Caudate nucleus (tissue), 63 donors: ENCODE measurements at places on chromosomes 2 and 18.
A peak's percentile ranks its signal among the peaks of the same experiment; 100 is the strongest.

DNA sequence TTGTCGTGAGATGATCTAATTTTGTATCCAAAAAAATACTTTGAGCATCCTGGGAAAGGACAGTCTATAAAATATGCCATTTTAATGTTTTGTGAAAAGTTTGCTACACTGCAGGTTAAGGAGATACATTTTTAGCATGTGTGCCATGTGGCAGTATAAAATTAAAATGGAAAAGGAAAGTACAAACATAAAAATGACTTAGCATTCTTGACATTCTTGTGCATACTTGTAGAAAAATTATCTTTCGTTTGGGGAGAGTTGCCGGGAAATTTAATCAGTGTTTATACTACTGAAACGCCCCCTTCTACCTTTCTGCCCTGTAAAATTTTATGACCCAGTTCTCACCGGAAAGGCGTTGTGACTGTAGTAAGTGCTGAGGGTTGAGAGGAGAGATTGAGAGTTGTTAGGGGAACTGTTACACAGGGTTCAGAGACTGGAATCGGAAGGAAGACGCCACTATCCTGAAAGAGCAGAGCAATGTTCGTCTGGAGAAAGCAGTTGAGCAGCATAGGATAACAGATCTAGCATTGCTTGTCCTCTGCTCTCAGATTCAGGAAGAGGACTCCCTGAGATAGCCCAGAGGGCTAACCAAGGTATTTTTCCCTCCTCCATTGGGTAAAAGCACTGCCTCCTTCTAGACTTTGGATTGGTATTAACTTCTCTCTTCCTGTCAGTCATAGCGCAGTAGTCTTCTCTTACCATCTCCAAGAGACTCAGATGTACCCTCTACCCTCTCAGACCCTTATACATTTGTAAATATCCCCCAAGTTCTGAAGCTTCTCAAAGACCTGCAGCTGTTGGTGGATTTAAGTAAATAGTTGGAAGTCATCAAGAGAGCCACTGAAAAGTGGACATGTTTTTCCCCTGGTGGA lies 2.7 kb downstream of the CDH20 start:
- peak; percentile 10 for DNase-seq

GRCh38 chr2:241048149-241048948 lies 49.9 kb downstream of the SNED1 start:
- DNase-seq, result no peak

- DNase-seq, result no peak
Measured at GRCh38 chr2:36456227-36457175, 100.9 kb downstream of the CRIM1 start.

GRCh38 chr2:54572636-54573536 lies 116.8 kb downstream of the SPTBN1 start:
- DNase-seq, result no peak

DNA sequence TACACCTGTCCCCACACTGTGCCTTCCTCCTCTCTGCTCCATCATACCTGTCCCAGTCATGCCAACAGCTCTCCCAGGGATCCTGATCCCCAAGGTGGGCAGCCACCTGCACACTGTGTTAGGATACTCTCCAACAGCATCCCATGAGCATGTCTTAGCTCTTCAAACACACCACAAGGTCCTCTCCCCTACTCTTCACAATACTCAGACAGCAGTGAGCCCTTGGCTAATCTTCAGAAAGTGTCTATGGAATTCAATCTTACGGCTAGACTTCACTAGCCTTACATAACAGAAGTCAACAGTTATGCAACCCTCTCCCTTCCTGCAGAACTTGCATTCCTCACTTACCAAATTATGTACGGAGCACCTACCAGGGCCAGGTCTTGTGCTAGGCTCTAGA lies 79.9 kb downstream of the MYO5B start:
- no peak for DNase-seq

- DNase-seq, result no peak
Measured at GRCh38 chr2:31539505-31539904, 41.2 kb downstream of the SRD5A2 start.

DNA sequence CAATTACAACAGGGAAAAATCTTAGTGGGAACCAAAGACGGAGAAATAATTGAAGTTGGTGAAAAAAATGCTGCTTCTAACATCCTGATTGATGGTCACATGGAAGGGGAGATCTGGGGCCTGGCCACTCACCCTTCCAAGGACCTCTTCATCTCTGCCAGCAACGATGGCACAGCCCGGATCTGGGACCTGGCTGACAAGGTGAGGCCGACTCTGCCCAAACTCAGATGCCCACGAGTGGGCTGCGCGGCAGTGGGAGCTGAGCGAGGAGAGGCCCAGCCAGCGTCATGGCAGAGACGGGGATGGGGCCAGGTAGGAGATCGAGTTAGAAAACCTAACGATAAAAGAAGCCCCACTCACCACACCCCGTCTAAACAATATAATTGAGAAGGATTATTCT lies 87.7 kb downstream of the RTN4 start:
- DNase-seq, result no peak

DNA sequence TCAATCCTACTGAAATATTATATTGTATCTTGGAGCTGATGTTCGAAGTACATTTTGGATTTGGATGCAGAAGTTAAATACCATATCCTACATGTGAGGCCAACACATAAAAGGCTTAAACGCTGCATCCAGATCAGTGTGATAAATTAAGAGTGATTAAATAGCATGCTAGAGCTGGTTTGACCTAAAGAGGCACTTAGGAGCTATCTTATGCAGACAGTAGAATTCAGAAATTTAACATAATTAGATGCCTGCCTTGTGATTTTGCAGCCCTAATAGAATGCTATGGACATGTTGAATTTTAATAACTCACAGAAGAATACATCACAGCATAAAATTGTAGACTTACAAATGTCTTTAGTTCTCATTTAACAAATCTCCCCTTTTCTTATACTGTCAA lies 501.2 kb upstream of the LINC00305 start:
- DNase-seq, result no peak

DNA sequence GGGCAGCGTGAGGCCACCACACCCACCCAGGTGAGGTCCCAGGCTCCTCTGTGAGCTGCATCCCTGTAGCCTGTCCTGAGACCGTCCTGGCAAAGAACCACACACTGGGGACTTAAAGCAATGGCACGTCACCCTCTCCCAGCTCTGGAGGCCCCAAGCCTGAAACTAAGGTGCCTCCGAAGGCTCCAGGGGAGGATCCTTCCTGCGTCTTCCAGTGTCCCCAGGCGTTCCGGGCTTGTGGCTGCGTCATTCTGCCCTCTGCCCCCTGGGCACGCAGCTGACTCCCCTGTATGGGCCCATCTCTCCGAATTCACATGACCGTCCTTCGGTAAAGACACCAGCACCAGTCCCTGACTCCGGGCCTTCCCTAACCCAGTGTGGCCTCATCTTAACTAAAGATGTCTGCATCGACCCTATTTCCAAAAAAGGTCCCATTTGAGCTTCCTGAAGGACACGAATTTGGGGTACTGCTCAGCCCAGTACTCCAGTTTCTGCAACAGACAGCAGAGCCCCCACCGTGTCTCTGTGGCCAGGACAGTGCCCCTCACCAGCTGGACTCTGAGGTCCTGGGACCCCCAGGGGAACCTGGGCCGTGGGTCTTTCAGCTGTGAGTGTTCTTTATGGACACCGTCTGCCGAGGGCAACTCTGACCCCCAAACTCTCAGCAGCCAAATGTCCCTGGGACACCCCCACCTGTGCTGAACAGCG lies 75.2 kb upstream of the CTDP1 start:
- DNase-seq, result no peak

- DNase-seq, result no peak
Measured at GRCh38 chr18:37529863-37530262, 35.7 kb downstream of the CELF4 start.

DNA sequence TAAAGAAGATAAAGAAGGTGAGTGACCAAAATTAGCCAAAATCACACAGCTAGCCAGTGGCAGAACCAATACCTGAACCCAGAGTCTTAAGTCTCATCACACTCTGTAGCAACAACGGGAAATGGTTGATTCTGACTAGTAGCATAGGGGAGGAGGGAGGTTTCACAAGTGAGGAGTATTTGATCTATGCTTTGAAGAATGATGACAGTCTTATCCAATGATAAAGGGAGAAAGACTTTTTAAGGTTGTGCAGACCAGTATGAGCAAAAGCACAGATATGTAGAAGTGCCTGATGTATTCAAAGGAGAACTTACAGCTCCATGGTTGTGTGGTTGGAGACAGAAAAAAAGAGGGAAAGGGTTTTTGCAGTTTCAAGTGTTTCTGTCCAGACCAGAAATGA lies 50.7 kb upstream of the LINC00305 start:
- no peak for DNase-seq

DNA sequence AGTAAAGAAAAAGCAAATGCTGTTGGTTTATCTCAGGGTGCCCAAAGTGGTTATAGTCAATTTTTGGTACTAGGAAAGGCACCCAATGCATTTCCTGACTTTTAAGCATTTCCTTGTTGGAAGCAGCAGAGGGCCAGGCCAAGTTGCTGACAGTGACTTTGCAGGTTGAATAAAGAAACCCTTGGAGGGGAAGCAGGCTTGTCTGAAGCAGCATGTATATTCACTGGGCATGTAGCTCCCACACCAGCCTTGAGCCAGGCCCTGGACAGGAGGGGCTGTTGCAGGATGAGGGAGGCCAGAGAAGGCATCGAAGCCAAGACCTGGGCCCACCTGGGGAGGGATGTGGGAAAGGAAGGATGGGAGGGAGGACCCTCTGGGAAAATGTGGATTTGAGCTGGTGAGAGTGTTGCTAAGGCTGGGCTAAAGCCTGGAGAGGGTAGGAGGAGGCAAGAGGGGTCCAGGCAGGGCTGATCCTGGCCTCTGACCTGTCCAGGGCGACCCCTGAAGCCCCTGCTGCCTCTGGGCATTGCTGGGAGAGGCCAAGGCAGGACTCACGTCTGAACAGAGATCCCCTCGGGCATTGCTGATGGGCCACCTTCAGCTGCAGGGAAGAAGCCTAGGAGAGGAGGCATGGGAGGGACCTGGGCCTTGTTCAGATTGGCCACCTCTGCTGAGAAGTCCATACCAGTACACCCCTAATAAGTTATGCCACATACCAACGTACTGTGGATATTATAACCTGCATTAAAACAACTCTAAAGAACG lies 79.6 kb downstream of the STPG4 start:
- DNase-seq, result no peak

- no peak for DNase-seq
Measured at GRCh38 chr2:142872882-142873724, 4.4 kb upstream of the KYNU start.

DNA sequence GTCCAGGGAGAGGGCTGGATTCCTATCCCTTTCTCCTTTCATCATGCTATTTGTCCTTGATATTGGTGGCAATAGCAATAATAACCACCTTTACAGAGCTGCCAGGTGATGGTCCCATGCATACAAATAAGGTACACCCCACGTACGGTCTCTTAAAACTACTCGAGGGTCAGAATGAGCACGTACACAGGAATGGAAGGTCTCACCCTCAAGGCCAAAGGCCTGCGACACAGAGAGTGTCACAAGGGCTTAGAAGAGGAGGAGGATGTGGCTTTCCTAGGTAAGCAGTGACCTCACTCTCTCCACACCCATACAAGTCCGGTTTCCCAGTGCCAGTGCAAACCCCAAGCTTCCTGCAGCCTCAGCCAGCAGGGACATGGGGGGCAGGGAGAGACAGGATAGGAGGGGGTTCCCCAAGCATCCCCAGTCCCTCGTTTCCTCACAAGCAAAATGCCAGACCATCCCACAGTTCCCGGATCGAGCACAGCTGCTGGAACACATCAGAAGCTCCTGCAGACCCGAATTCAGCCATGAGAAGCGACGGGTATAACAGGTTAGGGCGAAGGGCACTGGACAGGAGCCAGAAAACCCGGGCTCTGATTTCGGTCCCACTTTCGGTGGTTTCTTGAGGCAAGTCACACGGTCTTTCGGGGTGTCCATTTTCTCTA lies 49.2 kb downstream of the PLB1 start:
- DNase-seq, result no peak

GRCh38 chr2:202541137-202541536 lies 93.6 kb upstream of the FAM117B start:
- no peak for DNase-seq

- no peak for DNase-seq
Measured at GRCh38 chr2:158120102-158120501, 18.4 kb downstream of the UPP2 start.

- no peak for DNase-seq
Measured at GRCh38 chr2:174546519-174547506, 50.8 kb downstream of the WIPF1 start.

GRCh38 chr2:226427538-226428307 lies 371.9 kb downstream of the IRS1 start:
- no peak for DNase-seq

GRCh38 chr18:37432436-37433195 lies 133.0 kb downstream of the CELF4 start:
- DNase-seq, result no peak

GRCh38 chr2:178905261-178905660 lies 98.0 kb upstream of the TTN start:
- no peak for DNase-seq

DNA sequence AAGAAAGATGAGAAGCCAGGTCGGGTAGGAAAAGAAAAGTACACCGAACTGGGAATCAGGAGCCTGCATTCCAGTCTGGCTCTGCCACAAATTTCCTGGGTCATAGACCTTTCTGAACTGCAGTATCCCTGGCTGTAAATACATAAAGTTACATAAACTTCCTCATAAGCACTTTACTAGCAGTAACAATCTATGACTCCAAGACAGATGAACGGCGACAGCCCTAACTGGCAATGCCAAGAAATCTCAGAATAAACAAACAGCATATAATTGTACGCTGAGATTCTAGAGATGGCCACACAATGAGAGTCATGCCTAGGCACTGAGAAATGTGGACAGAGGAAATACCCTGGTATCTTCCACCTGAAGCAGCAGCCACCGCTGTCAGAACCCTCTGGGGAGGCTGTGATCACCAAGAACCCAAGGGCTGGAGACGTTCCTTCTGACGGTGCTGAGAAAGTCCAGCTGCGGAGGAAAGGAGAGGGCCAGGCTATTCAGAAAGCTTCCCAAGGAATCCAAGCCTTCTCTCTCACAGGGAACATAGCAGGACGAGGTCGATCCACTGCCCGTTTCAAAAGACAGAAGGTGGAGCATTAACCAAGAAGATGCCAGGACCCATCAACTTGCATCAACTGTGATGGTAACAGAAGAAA lies 89.3 kb upstream of the SLC66A3 start:
- DNase-seq, result no peak

DNA sequence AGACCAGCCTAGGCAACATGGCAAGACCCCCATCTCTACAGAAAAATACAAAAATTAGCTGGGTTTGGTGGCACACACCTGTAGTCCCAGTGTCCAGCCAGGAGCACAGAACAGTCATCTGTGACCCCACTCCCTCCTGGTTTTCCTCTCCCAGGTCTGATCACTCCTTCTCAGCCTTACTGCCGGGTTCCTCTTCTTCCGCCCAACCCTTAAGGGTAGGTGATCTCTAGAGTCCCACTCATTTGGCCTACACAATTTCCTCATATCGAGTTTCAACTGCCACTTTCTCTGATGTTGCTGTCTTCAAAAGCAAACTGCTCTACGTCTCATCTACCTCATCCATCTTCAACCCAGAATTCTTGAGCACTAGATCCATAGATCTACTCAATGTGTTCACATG lies 13.4 kb upstream of the MAT2A start:
- no peak for DNase-seq

GRCh38 chr2:19614066-19614465 lies 255.6 kb upstream of the OSR1 start:
- DNase-seq, result no peak
